Activated naive CD4-positive, alpha-beta T cell treated with anti-CD3 and anti-CD28 coated beads, Interleukin-2, amount 50 U/mL, for 72 hours (primary cell): ENCODE measurements at places on chromosomes 4 and X. TPM values are rescaled to one million over a fixed set of nuclear protein-coding genes. Genes with fewer than 3 reads are reported as not detected.

DNA sequence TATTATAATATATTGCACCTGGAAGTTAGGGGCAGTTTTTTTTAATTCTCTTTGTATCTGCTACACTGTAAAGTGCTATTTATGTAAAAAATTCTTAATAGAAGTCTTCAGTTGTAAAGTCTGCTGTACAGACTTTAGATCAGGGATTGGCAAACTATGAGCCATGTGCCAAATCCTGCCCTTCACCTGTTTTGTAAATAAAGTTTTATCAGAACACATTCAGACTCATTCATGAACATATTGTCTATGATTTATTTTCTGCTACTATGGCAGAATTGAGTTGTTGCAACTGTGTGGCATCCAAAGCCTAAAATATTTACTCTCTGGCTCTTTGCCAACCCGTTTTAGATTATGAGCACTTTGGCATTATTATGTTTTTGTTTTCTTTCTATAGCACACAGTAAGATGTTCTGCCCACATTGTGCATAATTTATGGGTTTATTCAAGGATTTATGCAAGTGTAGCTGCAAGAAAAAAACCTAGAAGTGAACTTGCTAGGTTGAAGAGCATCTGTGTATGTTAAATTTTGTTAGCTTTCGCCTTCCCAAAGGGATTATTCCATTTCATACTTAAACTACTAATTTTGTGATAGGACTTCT is 56.9 kb downstream of the CLCN3 start:
- DNase-seq = no peak

DNA sequence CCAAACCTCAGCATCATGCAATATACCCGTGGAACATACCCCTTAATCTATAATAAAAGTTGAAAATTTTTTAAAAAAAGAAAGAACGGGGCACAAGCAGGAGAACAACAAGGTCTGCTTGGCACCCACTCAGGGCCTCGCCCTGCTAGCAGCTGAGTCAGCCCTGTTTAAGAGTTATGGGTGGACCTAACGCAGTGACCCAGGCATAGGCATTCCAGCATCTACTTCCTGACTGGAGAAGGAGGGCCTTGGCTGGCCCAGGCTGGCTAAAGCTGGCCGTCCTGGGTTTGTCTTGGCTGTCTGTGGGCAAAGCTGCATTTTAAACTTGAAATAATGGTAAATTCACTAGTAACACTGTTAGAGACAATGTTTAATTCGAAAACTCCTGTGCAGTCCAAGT is 236.7 kb upstream of the PGRMC2 start:
- no peak for DNase-seq

- peak; percentile 77 for DNase-seq
Observed at GRCh38 chrX:154019633-154020528, at the start of gene IRAK1. TSS of gene IRAK1 (minus strand) at chrX:154019902. CDS start at chrX:154019812, 90 bp downstream.

GRCh38 chr4:19346636-19347035 is 905.1 kb upstream of the SLIT2 start:
- no peak for DNase-seq

GRCh38 chr4:41339812-41340809 is 83.4 kb downstream of the UCHL1 start:
- no peak for DNase-seq

GRCh38 chr4:104870495-104871233 is 276.0 kb upstream of the TET2 start:
- no peak for DNase-seq

Gene MAGED4
- total RNA-seq = not detected
